ENCODE measurements at places on chromosomes 12 and 14.

GRCh38 chr12:129762436-129762835 lies 141.4 kb downstream of the TMEM132D start:
- no peak for DNase-seq

DNA sequence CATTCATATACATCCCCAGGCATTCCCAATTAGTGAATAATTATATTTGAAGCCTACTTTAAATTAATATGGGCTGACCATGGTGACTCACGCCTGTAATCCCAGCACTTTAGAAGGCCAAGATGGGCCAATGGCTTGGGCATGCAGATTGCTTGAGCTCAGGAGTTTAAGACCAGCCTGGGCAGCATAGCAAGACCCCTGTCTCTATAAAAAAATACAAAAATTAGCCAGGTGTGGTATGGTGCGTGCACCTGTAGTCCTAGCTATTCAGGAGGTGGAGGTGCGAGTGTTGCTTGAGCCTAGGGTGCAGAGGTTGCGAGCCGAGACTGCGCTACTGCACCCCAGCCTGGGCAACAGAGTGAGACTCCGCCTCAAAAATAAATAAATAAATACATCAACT lies 7.6 kb upstream of the ARID2 start:
- DNase-seq, result no peak

- no peak for DNase-seq
These were observed 64.5 kb upstream of the SSTR1 start for GRCh38 chr14:38143170-38143569.

- DNase-seq, result no peak
These were observed 4.3 kb upstream of the ASCL1 start for GRCh38 chr12:102953221-102953620.

GRCh38 chr12:96308881-96309280 lies 91.4 kb downstream of the CDK17 start:
- no peak for DNase-seq

DNA sequence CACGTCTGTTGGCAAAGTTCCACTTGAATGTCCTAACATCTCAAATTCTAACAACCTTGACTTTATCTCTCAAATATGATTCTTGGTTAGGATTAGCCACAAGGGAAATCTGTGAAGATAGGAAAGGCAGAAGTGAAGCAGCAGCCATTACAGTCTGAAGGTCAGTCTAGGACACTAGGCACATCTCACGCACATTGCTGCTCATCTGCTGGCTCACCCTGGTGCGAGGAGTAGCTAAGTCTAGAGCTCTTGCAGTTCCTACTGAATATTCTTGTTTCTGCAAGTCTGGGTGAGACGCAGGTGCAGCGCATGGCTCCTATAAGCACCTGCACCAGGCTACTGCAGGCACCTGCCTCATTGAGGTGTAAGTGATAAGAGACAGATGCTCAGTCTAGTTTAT lies 6.4 kb upstream of the SLC25A3 start:
- DNase-seq, result no peak

GRCh38 chr12:116818341-116818856 lies 62.8 kb downstream of the HRK start:
- no peak for DNase-seq

DNA sequence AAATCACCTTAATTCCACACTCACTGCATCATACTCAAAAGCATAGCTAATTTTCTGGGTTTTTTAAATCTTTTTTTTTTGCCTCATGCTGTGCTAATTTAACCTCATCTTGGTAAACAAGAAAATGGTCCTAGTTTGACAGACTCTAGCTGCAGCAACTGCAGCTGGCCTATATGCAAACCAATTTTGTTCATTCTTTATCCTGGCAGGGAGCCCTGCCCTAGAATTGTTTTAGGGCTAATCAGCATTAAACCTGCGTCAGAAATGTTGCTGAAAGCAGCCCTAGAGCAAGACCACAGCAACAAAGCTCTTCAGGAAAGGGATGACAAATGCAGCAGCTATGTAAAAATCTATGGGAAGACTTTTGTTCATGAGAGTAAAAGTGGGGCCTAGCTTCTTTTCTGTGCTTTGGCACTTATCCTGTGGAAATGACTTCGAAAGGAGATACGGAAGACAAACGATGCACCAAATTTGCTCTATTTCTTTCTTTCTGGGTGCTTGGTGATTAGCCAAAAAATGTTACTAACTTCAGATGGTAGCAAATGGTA lies 72.2 kb downstream of the DENND5B start:
- no peak for DNase-seq

DNA sequence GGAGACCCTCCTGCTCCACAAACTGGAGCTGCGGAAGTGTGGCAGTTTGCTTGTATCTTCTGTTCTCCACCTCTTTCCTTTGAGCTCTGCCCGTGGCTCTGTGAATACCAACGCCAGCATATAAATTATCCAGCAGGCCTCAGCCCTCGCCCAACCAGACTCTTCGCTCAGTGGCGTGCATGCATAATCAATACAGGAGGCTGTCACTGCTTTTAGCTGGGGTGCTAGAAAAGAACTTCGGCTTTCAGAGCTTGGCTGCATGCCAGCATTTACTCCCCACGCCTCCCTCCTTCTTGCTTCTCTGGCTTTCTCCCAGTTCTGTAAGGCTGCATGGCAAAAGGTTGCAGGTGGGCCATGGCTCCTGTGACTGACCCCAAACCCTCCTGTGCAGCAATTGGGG lies 26.9 kb downstream of the NRXN3 start:
- DNase-seq, result no peak

- DNase-seq, result no peak
These were observed 68.3 kb downstream of the DYRK2 start for GRCh38 chr12:67716817-67717216.

- no peak for DNase-seq
These were observed at the start of gene CCDC60 for GRCh38 chr12:119334430-119335170. Gene CCDC60 (plus strand): TSS chr12:119334729. CDS start chr12:119335177, 448 bp downstream.

- DNase-seq, result no peak
These were observed 45.3 kb downstream of the LRP6 start for GRCh38 chr12:12221560-12221959.

DNA sequence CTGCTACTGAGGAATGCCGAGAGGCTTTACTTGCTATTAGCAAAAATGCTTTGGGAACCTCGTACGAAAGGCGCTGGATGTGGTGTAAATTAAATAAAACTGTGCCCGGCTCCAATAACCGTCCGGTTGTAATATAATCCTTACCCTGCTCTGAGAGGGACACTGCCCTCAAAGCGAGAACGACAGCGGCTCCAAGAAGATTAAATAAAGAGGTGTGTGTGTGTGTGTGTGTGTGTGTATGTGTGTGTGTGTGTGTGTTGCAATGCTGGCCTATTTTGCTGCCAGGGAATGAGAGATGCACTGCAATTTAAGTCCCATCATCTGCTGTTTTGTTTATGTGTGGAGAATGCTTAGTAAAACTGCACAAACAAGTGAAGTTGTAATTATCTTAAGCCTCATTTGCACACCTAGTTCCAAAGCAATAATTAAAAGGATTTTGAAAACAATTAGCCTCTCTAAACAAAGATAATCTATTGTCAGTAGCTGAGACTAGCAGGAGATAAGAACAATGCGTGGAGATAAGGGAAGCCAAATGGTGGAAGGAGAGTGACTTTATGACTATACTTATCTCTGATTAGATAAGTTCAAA lies 1.2 kb upstream of the SIX1 start:
- no peak for DNase-seq

DNA sequence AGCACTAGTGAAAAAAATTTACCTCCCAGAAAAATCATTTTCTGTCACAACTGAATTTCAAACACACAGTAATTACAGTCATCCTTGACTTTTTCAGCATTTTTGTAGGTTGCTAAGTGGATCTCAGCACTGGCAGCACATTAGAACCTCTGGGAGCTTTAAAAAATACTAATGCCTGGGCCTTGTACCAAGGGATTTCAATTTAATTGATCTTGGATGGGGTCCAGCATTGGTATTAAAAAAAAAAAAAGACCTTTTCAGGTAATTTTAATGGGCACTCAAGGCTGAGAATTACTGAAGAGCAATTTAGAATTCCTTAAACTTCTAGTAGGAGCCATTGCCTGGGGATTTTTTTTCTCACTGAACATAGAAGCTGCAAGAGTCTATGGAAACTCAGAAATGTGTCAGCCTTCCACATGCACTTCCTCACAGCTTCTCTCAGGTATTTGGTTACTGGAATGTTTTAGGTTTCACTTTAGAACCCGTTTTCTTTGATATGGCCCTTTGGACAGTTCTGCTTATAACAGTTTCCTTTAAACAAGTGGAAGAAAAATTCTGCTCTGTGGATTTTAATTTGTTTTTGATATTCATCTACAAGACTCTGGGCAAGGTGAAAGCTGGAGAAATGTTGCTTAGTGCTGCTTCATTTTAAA lies 88.5 kb upstream of the DACT1 start:
- no peak for DNase-seq

DNA sequence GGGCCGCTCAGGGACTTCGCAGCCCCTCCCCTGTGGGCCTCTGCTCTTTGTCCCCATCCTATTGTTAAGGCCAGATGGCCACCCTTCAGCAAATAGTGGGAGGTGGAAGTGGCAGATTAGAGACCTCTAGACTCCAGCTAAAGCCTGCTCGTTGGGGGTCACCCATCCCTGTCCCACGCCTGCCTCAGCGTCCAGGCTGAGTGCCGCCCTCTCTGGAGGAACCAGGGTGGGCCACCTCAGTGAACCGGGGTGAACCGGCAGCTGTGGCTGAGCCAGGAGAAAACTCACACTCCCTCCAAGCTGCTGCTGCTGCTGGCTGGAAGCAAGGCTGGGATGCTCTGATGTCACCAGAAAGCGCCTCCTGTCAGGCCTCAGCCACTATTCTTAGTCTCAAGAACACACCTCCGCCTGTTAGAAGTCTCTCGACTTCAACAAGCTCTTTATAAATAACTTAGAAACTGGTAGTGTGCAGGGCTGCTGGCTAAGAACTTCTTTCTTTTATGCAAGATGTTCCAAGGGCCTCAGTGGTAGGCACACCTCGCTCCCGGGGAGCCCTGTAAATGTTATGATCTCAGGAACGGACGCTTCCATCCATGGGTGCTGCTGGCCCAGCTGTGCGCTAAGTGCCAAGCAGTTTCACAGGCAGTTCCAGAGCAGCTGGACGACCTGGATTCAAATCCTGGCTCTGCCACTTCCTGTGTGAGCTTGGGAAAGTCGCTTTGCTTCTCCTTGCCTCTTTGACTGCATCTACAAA lies 19.8 kb upstream of the TESC start:
- DNase-seq, result no peak

- DNase-seq, result no peak
These were observed 273.9 kb downstream of the TRHDE start for GRCh38 chr12:72546106-72546505.

DNA sequence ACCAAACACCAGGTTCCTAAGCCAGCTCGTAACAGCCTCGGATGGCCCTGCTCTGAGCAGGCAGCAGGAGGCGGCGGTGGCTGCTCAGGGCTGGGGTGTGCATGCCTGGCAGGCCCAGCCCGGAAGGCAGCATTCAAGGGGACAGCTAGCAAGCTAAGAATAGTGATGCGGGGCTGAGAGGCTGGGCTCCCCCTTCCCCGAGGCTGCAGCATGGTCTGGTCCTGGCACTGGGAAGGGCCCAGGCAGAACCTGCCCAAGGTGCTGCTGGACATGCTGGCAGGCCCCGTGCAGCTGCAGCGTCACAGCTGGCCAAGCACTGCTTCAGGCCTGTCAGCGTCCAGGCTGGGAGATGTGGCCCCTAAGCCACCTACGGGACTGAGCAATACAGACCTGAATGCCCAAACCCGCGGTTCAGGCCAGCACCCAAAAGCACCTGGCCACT lies 26.4 kb upstream of the NUDT14 start:
- DNase-seq, result no peak

GRCh38 chr14:71523630-71524319 lies 408.5 kb upstream of the RGS6 start:
- DNase-seq, result no peak

Measured in omental fat pad (tissue), 4 donors.